Endothelial cell (in vitro differentiated cells): ENCODE measurements at places on chromosomes 2 and 18. TPM values are rescaled to one million over a fixed set of nuclear protein-coding genes. Genes with fewer than 3 reads are reported as not detected.

The NYAP2 gene
- total RNA-seq: not detected

The SGPP2 gene
- total RNA-seq: not detected

- no peak for DNase-seq
These were observed 61.7 kb upstream of the ZNF532 start for GRCh38 chr18:58802959-58803358.

- no peak for DNase-seq
These were observed 165.6 kb upstream of the SERTAD2 start for GRCh38 chr2:64819361-64819760.

DNA sequence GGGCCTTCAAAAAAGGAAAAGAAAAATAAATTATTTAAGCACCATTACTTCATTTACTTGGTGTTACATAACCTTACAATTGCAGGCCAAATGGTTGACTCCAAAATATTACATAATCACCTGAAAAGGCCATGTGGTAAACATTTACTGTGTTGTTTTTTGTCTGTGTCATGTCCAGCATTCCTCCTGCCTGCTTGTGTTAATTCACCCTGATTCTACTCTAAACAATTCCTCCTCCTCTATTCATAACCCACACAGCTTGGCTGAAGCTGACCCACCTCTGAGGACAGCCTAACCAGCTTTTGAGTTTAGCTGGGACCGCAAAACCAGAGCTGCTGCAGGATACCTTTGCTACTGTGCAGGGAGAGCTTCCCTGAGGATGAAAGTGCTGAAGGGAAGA is 35.4 kb downstream of the TMX3 start:
- DNase-seq: no peak
